ENCODE measurements at places on chromosomes 13 and 19. TPM values are rescaled to one million over a fixed set of nuclear protein-coding genes. Genes with fewer than 3 reads are reported as not detected.

The PSG2 gene
- total RNA-seq, result not detected

The TUBB4A gene
- 0.70 TPM for total RNA-seq

The TMEM143 gene
- 19.0 TPM for total RNA-seq

The FCER2 gene
- 0.45 TPM for total RNA-seq

The PLPPR3 gene
- total RNA-seq, result not detected

The NXNL1 gene
- not detected for total RNA-seq

The LHFPL6 gene
- total RNA-seq, result 2.8 TPM

The KLF1 gene
- 0.35 TPM for total RNA-seq

The PTPRH gene
- 6.3 TPM for total RNA-seq

The ELSPBP1 gene
- total RNA-seq, result not detected

The SYT5 gene
- 0.20 TPM for total RNA-seq

The CKM gene
- total RNA-seq, result not detected

The ZNF296 gene
- 0.35 TPM for total RNA-seq

The EHD2 gene
- 6.3 TPM for total RNA-seq

The HCN2 gene
- 0.30 TPM for total RNA-seq

The HOMER3 gene
- 2.8 TPM for total RNA-seq

The ZNF536 gene
- not detected for total RNA-seq

The CCDC61 gene
- 11.1 TPM for total RNA-seq

The KLK12 gene
- not detected for total RNA-seq

The FOXA3 gene
- 31.6 TPM for total RNA-seq

The NFKBIB gene
- total RNA-seq, result 19.0 TPM

The STOML3 gene
- not detected for total RNA-seq

The KIR3DL1 gene
- total RNA-seq, result not detected

The LGALS4 gene
- total RNA-seq, result 102 TPM

The MYPOP gene
- total RNA-seq, result 5.0 TPM

The C5AR2 gene
- total RNA-seq, result 2.2 TPM

The ZNF726 gene
- 0.63 TPM for total RNA-seq

The CGB3 gene
- total RNA-seq, result not detected

The CLDN10 gene
- total RNA-seq, result 2.6 TPM

The PNMA8B gene
- 0.35 TPM for total RNA-seq

The ASPDH gene
- 61.1 TPM for total RNA-seq

The CRX gene
- not detected for total RNA-seq

The RPL36 gene
- 241 TPM for total RNA-seq

The TNFAIP8L1 gene
- 24.5 TPM for total RNA-seq

The FBXO27 gene
- 15.9 TPM for total RNA-seq

The S1PR4 gene
- total RNA-seq, result 0.70 TPM

The OR10H1 gene
- not detected for total RNA-seq

The ZNF600 gene
- total RNA-seq, result 3.1 TPM

The VSIG10L gene
- total RNA-seq, result 1.8 TPM

The STARD13 gene
- 14.1 TPM for total RNA-seq

The GZMM gene
- 0.33 TPM for total RNA-seq

The PRR12 gene
- total RNA-seq, result 10.5 TPM

The CEACAM16 gene
- total RNA-seq, result not detected

The ZSCAN18 gene
- total RNA-seq, result 15.4 TPM

The MUC16 gene
- not detected for total RNA-seq

The THSD8 gene
- 1.5 TPM for total RNA-seq

The LILRB4 gene
- 1.9 TPM for total RNA-seq

The PRRG2 gene
- 8.5 TPM for total RNA-seq

The FXYD7 gene
- 0.60 TPM for total RNA-seq

The KCNJ14 gene
- 0.38 TPM for total RNA-seq

The KASH5 gene
- total RNA-seq, result not detected

The KLK14 gene
- total RNA-seq, result not detected

The PRTN3 gene
- total RNA-seq, result 0.23 TPM

The CGB2 gene
- total RNA-seq, result not detected

The STK24 gene
- total RNA-seq, result 17.0 TPM

The URAD gene
- total RNA-seq, result not detected

The LILRA1 gene
- total RNA-seq, result 0.60 TPM

The OR7C1 gene
- not detected for total RNA-seq

The ZSWIM4 gene
- total RNA-seq, result 1.5 TPM
